ENCODE measurements at places on chromosomes 16 and 17.
A peak's percentile ranks its signal among the peaks of the same experiment; 100 is the strongest.

GRCh38 chr17:73588301-73588846, 55.9 kb downstream of the SDK2 start:
- no peak for DNase-seq

GRCh38 chr16:88976366-88977017, 515 bp downstream of the CBFA2T3 start:
- DNase-seq: no peak

- peak; percentile 93 for DNase-seq
Measured at GRCh38 chr17:4948166-4948930, at the start of gene PFN1. Gene PFN1 (minus strand): TSS chr17:4948530. CDS start chr17:4948394, 136 bp downstream.

DNA sequence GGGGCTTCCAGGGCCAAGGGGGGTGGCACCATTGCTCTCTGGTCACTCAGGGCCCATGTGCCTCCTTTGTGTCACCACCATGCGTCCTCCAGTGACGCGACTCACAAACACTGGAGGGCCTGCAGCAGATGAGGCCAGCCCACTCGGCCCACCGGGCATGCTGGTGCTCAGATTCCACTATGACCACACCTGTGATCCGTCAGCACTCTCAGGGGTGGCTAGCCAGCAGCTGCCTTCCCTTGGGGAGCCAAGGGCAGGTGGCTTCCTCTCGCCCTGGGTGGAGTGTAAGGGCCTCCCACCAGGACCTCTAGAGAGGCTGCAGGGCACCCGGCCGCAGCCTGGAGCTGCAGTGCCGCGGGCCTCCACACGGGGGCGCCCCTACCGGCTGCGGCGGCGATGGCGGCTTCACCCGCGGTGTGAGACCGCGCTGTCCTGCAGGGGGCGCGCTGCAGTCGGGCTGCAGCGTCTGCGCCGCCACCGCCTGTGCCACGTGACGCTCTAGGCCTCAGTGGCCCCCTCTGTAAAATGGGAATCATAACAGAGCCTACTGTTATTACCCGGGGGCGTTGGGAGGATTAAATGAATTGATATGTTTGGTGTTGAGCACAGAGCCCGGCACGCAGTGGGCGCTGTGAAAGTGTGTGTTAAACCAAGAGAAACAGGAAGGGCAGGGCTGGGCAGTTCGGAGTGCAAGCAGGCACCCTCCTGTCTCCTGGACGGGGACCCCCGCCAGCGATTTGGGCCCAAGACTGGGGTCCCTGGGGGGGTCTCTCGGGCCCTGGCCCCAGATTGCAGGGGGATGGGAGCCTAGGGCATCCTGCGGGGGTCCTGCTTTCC, 192.4 kb upstream of the GSE1 start:
- peak; percentile 54 for DNase-seq

- DNase-seq: no peak
Measured at GRCh38 chr16:8310323-8310722, 280.0 kb downstream of the TMEM114 start.

DNA sequence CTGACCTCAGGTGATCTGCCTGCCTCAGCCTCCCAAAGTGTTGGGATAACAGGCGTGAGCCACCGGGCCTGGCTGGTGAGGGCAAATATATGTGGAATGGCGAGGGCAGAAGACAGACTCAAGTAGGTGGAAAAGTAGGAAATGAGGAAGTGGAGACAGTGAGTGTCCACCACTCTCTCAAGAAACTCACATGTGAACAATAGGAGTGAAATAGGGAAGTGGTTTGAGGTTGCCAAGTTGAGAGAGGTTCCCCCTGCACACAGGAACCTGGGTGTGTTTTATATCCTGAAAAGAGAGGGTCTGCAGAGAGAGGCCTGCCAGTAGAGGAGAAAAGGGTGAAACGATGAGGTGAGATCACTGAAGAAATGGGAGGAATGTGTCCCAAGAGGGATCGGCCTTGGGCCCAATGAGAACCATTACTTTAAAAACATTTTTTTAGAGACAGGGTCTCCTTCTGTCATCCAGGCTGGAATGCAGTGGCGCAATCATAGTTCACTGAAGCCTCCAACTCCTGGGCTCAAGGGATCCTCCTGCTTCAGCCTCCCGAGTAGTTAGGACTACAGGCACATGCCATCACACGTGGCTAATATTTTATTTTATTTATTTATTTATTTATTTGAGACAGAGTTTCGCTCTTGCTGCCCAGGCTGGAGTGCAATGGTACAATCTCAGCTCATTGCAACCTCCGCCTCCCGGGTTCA, 17.1 kb upstream of the CORO1A start:
- DNase-seq: peak; percentile 73

DNA sequence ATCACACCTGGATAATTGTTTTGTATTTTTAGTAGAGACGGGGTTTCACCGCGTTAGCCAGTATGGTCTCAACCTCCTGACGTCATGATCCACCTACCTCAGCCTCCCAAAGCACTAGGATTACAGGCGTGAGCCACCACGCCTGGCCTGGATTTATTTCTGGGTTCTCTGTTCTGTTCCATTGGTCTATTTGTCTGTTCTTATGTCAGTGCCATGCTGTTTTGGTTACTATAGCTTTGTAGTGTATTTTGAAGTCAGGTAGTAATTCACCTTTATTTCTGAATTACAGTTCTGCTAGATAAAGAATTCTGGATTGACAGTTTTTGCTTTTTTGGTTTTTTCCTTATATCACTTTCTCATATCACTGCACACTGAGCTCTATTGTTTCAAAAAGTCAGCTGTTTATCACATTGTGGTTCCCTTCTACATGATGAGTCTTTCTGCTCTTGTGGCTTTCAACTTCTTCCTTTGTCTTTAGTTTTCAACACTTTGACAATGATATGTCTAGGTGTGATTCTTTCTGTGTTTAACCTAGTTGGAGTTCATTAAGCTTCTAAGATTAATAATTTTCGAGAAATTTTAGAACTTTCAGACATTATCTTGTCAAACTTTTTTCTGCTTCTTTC, 98.2 kb downstream of the CA4 start:
- no peak for DNase-seq

GRCh38 chr16:12951976-12952375, 50.6 kb downstream of the SHISA9 start:
- no peak for DNase-seq

- DNase-seq: no peak
Measured at GRCh38 chr16:60816461-60816860, 1219.8 kb downstream of the CDH8 start.

GRCh38 chr17:58324056-58324408, 4.6 kb downstream of the TSPOAP1 start:
- DNase-seq: no peak

GRCh38 chr17:21185061-21185460, 28.9 kb downstream of the TMEM11 start:
- no peak for DNase-seq

GRCh38 chr16:53864819-53865493, 161.0 kb downstream of the FTO start:
- no peak for DNase-seq

DNA sequence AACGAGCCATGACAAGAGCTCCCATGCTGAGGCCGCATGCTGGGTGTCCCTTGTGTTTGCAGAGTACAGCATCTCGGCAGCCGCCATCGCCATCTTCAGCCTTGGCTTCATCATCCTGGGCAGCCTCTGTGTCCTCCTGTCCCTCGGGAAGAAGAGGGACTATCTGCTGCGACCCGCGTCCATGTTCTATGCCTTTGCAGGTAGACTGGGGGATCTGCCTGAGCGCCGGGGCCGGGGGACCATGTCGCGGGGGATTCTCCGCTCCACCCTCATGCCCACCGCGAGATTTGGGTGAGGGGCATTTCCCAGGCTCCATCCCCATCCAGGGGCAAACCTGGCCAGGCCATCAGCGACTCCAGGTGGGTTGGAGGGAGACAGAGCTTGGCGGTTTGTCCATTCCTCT, 10.7 kb downstream of the CACNG1 start:
- no peak for DNase-seq

GRCh38 chr16:21620592-21620991, 21.2 kb downstream of the METTL9 start:
- DNase-seq: no peak

DNA sequence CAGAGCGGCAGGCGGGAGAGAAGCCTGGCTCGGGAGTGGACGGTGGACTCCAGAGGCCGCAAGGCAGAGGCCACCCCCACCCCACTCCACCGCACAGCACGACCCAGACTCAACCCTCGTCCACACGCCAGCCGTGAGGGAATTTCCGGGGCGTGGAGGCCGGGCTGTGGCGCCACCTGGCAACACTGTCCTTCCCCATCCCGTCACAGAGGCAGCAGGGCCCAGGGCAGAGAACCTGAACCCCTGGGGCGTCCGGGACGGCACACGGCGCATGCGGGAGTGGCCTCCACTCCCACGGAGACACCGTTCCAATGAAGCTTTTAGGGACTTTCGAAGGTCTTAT, 23.5 kb downstream of the GNPTG start:
- DNase-seq: no peak

DNA sequence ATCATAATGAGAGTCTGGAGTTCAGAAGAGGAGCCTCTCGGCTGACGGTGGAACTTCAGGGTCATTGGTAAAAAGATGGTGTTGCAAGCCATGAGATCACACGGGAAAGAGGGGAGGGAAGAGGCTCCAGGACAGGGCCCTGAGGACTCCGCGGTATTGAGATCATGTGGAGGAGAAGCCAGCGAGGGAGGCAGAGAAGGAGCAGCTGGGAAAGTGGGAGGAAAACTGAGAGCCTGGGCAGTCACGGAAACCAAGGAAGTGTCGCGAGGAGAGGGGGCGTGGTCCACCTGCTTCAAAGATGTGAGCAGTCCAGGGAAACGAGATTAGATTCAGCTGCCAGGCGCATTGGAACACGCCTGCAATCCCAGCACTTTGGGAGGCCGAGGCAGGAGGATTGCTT, 27.7 kb upstream of the SBK1 start:
- DNase-seq: no peak

GRCh38 chr17:73338050-73338521, 26.3 kb upstream of the CDC42EP4 start:
- no peak for DNase-seq

GRCh38 chr16:54931120-54932014, 702 bp downstream of the IRX5 start:
- no peak for DNase-seq

DNA sequence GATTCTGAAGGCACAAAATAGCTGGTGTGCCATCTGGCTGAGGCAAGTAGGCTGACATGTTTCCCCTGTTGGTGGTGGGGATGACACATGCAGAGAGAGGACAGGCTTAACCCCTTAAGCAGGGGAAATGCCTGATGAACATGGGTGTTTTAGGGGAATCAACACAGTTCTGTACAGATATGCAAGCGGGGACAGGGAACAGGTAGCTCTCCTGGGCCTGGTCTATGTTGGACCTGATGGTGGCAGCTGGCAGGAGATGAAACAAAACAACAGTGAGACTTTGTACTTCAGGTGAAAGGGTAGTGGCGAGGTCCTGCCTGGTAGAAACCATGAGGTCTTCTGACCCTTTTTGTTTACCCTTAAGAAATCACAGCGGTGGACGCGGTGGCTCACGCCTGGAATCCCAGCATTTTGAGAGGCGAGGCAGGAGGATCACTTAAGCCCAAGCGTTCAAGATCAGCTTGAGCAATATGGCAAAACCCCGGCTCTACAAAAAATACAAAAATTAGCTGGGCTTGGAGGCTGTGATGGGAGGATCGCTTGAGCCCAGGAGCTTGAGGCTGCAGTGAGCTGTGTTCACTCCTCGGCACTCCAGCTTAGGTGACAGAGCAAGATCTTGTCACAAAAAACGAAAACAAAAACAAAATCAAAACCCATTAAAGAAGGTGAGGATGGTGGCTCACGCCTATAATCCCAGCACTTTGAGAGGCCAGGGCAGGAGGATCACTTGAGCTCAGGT, 10.5 kb downstream of the OR1F1 start:
- no peak for DNase-seq

DNA sequence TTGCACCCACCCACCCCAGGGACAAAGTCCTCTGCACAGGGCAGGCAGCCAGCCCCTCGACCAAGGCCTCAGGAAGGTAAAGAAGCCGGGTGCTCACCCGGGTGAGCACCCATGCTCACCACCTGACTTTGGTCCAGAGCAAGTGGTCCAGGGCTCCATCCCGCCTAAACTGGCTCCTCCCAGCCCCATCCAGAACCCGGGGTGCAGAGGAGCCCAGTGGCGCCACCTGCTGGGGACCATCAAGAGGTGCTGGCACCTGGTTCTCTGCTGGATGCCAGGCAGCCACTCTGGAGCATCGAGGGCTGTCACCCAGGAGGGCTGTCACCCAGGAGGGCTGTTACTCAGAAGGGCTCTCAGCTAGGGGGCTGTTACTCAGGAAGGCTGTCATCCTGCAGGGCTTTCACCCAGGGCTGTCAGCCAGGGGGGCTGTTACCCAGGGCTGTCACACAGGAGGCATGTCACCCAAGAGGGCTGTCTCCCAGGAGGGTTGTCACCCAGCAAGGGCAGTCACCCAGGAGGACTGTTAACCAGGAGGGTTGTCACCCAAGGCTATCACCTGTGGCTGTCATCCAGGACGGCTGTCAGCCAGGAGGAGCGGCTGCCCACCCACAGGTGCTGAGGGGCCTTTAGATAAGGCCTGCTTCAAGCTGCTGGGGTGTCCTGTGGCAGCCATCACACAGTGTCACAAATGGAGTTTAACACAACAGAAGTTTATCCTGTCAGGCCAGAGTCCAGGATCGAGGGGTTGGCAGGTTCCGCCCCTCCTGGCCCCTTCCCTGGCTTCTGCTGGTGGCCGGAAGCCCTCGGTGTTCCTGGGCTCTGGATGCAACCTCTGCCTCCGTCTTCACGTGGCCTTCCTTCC, 98.5 kb downstream of the TNFRSF13B start:
- peak; percentile 4 for DNase-seq

- DNase-seq: peak; percentile 57
Measured at GRCh38 chr17:50360486-50361115, 12.4 kb downstream of the MRPL27 start.

DNA sequence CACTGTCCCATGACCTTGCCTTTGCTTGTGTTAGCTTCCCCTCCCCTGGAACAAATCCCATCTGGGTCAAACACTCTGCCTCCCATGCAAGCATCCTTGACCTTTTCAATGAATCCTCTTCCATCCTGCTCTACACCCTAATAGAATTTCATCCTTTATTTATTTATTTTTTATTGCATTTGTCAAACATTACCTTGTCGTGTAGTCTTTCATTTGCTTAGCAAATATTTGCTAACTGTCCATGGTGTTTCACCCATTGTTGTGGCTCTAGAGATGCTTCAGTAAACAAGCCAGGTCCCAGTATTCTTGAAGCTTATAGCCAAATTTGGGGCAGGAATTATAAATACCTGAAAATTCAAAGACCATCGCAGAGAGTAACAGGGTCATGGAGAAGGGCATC, 51.0 kb upstream of the MRTFB start:
- DNase-seq: no peak

GRCh38 chr17:5896215-5896614, 174.0 kb upstream of the WSCD1 start:
- DNase-seq: no peak

DNA sequence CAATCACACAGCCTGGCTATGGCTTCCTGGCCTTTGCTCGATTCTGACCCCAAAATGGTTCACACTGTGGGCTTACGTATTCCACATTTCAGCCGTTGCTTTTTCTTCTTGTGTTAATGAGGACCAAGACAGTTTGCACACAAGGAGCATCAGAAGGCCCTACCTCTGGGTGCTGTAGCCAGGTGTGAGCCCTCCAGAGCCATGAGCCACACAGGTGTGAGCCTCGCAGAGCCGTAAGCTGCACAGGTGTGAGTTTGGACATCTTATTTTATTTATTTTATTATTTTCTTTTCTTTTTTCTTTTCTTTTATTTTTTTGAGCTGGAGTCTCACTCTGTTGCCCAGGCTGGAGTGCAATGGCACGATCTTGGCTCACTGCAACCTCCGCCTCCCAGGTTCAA, 70.6 kb downstream of the LMF1 start:
- no peak for DNase-seq
